Tracheal epithelial cell (primary cell): ENCODE measurements at places on chromosomes 5 and 9. TPM values are rescaled to one million over a fixed set of nuclear protein-coding genes. Genes with fewer than 3 reads are reported as not detected.

SETD9 gene
- total RNA-seq = 8.0 and 9.6 TPM in 2 replicates

OTULINL gene
- total RNA-seq = 0.64 and 1.2 TPM in 2 replicates

COL23A1 gene
- 0.43 and 0.72 TPM in 2 replicates for total RNA-seq

ENTPD2 gene
- total RNA-seq = 0.21 and 1.7 TPM in 2 replicates

OGN gene
- not detected in 2 replicates for total RNA-seq
